Right forelimb (tissue), 1 donor: ENCODE measurements at places on chromosomes 13 and 19.

- no peak for DNase-seq
Observed at GRCh38 chr13:113630296-113630695, 27.7 kb downstream of the ATP4B start.

GRCh38 chr13:110880627-110881026 lies 34.2 kb downstream of the ANKRD10 start:
- no peak for DNase-seq

GRCh38 chr19:54023191-54023590 lies 31.8 kb downstream of the CACNG6 start:
- DNase-seq: no peak

DNA sequence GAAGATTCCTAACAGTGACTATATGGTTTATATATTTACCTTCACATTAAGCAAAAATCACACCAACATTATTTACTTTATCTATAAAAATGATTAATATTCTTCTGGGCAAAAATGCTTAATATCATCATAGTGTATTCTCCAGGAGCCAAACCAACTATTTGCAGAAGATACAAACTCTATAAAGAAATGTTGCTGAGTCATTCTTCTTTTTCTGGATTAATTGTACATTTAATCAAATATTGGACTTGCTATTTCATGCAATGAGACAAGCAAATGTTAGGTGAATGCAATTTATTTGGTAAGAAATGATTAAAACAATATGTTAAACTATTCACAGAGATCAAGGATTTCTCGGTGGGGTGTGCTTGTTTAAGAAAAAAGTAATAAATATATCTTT lies 1075.8 kb downstream of the PCDH9 start:
- DNase-seq: no peak

- no peak for DNase-seq
Observed at GRCh38 chr13:94153586-94153985, 325.9 kb downstream of the DCT start.
